ENCODE measurements at places on chromosomes 4 and X.

- DNase-seq: peak; percentile 31
Measured at GRCh38 chrX:140701480-140701879, 8.1 kb upstream of the LINC00632 start.

GRCh38 chr4:86100539-86101215 is 259.2 kb downstream of the MAPK10 start:
- DNase-seq: no peak

- DNase-seq: no peak
Measured at GRCh38 chr4:6239486-6239885, 30.2 kb upstream of the WFS1 start.

- DNase-seq: no peak
Measured at GRCh38 chr4:131427000-131427399, 1722.1 kb upstream of the PCDH10 start.

- peak; percentile 54 for DNase-seq
Measured at GRCh38 chr4:180664766-180665368, 1578.3 kb upstream of the TENM3 start.

Data from EL (cell line).